ENCODE measurements at places on chromosomes 5 and 9. TPM values are rescaled to one million over a fixed set of nuclear protein-coding genes. Genes with fewer than 3 reads are reported as not detected.

DNA sequence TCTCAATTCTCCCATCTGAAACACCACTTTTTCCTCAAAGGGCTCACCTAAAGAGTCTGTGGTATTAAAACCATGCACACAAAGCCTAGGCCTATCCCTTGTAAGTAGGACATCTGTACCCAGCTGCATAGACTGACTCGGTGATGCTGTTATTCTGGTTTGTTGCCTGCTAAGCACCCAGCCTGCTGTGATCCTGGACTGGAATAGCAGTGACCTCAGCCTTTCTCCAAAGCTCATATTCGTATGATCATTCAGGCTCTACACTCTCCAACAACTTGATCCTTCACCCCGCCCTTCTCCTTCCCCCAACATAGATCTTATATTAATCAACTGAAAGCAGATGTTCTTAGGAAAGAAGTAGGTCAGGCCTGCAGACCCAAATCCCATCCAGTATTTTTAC lies 81.4 kb upstream of the WWC1 start:
- no peak overlapping the region for H3K4me3 ChIP-seq
- no peaks in the 10 kb centered on the region for H3K4me1 ChIP-seq
- peaks cover 6% of the 10 kb centered on the region for H3K27me3 ChIP-seq
- no peaks in the 10 kb centered on the region for H3K36me3 ChIP-seq
- DNase-seq: no peak

- no peak overlapping the region for H3K27ac ChIP-seq
- H3K4me1 ChIP-seq: peaks cover 18% of the 10 kb centered on the region
- peaks cover 15% of the 10 kb centered on the region for H3K36me3 ChIP-seq
Observed at GRCh38 chr5:173324115-173325001, 3.9 kb downstream of the STC2 start.

The TMEFF1 gene
- total RNA-seq: 69.1 TPM

DNA sequence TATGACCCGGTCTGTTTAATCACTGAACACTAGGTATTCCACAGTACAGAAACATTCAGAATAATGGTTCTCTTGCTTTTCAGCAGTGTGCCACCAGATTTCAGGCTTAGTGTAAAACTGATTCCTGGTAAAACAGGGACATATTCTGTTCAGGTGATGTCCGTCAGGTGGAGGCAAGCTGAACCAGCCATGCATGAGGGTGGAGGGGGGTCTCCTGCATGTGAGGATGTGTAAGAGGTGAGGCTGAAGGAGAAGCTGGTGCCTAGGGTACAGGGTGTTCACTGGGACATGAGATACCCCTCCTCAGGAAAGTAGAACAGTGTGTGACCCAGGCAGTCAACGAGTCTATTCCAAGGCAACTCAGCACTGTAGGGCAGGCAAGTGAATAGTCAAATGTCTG lies 563.9 kb downstream of the BNC2 start:
- peaks cover 9% of the 10 kb centered on the region for H3K27me3 ChIP-seq
- no peaks in the 10 kb centered on the region for H3K36me3 ChIP-seq
- H3K4me3 ChIP-seq: no peak overlapping the region
- no peak for DNase-seq
- no peak overlapping the region for H3K27ac ChIP-seq
- H3K4me1 ChIP-seq: peaks cover 35% of the 10 kb centered on the region

DNA sequence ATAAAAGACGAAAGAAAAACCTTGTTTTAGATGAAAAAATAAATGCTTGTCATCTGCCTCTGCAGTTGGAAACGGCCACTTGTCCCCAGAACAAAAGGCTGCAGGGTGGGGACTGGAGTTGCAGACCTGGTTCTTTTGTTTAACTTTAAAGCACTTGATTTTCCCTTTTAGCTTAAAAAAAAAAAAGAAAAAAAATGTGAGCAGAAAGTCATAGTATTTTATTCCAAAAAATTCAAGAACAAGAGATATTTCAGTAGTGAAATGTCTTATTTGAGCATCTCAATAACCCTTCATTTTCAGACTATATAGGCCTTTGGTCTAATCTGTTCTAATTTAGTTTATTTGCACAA lies 1.8 kb downstream of the MAP1B start:
- peaks cover 6% of the 10 kb centered on the region for H3K4me1 ChIP-seq
- H3K27me3 ChIP-seq: peaks cover 6% of the 10 kb centered on the region
- no peak for DNase-seq
- H3K36me3 ChIP-seq: no peaks in the 10 kb centered on the region
- peak overlapping the region; percentile 92 for H3K27ac ChIP-seq

DNA sequence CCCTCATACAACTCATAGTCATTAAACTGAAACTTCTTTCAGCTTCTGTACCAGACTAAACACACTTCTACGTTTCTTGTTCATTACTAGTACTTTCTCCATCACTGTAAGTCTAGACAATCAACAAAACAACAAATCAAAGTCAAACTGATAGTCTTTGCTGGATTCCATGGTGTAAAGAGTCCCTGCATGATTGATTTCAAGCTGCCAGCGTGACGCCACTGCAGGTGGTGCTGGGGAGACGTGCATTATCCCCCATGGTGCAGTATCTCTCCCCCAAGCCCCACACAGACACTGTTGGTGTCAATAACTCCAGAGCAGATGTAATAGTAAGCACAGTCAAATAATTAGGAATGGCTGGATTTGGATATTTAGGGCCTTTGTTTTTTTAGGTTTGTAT lies 10.7 kb upstream of the SLC2A8 start:
- peaks cover 5% of the 10 kb centered on the region for H3K4me1 ChIP-seq
- no peaks in the 10 kb centered on the region for H3K36me3 ChIP-seq
- H3K27me3 ChIP-seq: peaks cover 12% of the 10 kb centered on the region
- H3K27ac ChIP-seq: no peak overlapping the region

DNA sequence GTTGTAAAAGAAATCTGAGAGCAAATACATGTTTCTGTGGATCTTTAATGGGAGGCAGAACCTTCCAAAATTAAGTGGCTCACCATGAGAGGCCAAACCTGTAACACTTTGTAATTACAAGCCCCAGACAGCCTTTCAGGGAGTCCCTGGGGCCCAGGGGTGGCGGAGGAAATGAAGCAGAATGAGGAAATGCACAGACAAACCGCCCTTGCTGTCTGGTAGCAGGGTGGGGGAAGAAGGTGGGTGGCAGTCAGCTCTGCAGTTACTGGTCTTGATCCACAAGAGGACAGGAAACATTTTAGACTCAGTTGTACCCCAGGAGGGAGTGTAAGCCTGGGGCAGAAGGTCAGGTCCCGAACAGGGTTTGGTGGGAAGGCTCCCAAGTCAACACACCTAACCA lies 6.5 kb downstream of the ARL14EPL start:
- H3K36me3 ChIP-seq: no peaks in the 10 kb centered on the region
- peaks cover 3% of the 10 kb centered on the region for H3K27me3 ChIP-seq
- H3K4me3 ChIP-seq: no peak overlapping the region
- H3K27ac ChIP-seq: no peak overlapping the region

The TAS2R1 gene
- total RNA-seq: 0.22 TPM

GRCh38 chr5:97840643-97841042 lies 657.6 kb upstream of the RIOK2 start:
- H3K27ac ChIP-seq: no peak overlapping the region
- no peak for DNase-seq
- no peaks in the 10 kb centered on the region for H3K36me3 ChIP-seq

DNA sequence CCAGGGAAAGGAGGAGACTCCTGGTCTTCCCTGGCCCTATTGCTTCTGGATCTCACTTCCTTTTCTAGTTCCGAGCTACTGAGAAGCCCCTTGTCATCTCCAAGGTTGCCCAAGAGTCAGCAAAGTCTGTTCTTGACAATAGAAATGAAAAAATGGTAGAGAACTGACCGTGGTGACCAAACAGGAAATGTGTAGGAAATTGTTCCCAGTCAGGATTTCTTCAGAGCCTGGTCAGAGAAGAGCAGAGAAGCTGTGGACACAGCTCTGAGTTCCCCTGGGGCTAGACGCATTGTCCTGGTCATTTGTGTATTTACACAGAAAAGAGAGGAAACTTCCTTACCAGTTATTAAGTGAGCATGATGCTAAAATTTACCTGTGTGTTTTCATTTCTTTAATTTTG lies 35.6 kb downstream of the S1PR3 start:
- no peak overlapping the region for H3K27ac ChIP-seq
- DNase-seq: no peak
- no peak overlapping the region for H3K4me3 ChIP-seq
- H3K4me1 ChIP-seq: peaks cover 13% of the 10 kb centered on the region
- H3K27me3 ChIP-seq: no peaks in the 10 kb centered on the region

DNA sequence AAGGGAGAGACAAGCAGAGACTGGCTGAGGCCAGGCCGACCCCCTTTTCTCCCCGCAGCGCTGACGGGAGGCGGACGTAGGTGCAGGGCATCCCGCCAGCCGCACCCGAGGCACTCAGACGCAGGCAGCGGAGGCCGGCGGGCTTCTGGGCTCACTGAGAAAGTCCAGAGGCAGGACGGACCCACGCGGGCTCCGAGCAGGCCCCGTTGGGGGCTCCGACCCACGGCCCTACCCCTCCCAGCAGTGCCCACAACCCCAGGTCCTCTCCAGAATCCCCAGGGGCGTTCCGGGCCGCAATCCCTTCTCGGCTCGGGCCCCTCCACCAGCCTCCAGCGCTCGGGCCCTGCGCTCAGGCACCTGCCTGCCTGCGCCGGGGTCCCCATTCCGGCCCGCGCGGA lies 543 bp downstream of the MTMR12 start:
- peak overlapping the region; percentile 97 for H3K27ac ChIP-seq
- H3K27me3 ChIP-seq: no peaks in the 10 kb centered on the region
- H3K36me3 ChIP-seq: peaks cover 4% of the 10 kb centered on the region

The TAF11L10 gene
- total RNA-seq: not detected

- DNase-seq: no peak
- H3K4me3 ChIP-seq: no peak overlapping the region
- H3K27me3 ChIP-seq: peaks cover 12% of the 10 kb centered on the region
- H3K36me3 ChIP-seq: no peaks in the 10 kb centered on the region
- H3K4me1 ChIP-seq: peaks cover 5% of the 10 kb centered on the region
Observed at GRCh38 chr5:168691891-168692290, 112.7 kb upstream of the PANK3 start.

DNA sequence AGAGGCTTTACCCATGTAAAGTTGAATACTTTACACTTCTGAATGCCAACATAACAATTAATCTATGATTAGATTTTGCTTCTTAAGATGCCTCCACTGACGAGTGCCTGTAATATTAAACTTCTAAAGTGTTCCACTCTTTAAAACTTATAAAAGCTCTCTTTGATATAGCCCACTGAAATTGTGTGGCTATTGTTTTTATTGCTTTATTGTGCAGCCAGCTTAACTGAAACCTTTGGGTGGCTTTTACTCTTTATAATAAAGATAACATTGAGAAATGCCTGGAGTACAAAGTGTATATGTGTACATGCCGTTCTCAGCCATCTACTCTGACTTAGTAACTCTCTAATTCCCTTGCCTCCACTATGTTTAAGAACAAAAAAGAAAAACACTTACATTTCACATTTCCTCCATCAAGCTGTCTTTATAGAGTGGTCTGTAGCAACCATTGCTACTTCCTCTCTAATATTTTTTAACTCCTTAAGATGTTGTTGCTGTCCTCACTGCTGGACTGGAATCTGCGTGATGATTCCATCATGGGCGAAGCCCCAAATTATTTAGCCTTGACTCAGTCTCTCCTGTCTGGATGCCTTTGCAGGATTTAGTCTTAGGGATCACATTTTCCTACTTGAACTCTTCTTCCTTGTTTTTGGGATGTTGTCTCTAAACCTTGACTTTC lies 9.1 kb downstream of the PIK3R1 start:
- DNase-seq: no peak
- H3K36me3 ChIP-seq: peaks cover 23% of the 10 kb centered on the region
- H3K4me3 ChIP-seq: no peak overlapping the region
- no peaks in the 10 kb centered on the region for H3K27me3 ChIP-seq

- no peak for DNase-seq
- no peaks in the 10 kb centered on the region for H3K36me3 ChIP-seq
- no peaks in the 10 kb centered on the region for H3K27me3 ChIP-seq
- no peak overlapping the region for H3K27ac ChIP-seq
- H3K4me1 ChIP-seq: peaks cover 43% of the 10 kb centered on the region
Observed at GRCh38 chr9:78543353-78543752, 246.4 kb downstream of the PSAT1 start.

GRCh38 chr9:26262421-26263107 lies 584.3 kb upstream of the TUSC1 start:
- no peak overlapping the region for H3K27ac ChIP-seq
- H3K27me3 ChIP-seq: no peaks in the 10 kb centered on the region
- H3K4me3 ChIP-seq: no peak overlapping the region
- peaks cover 6% of the 10 kb centered on the region for H3K4me1 ChIP-seq
- H3K36me3 ChIP-seq: no peaks in the 10 kb centered on the region
- DNase-seq: no peak

DNA sequence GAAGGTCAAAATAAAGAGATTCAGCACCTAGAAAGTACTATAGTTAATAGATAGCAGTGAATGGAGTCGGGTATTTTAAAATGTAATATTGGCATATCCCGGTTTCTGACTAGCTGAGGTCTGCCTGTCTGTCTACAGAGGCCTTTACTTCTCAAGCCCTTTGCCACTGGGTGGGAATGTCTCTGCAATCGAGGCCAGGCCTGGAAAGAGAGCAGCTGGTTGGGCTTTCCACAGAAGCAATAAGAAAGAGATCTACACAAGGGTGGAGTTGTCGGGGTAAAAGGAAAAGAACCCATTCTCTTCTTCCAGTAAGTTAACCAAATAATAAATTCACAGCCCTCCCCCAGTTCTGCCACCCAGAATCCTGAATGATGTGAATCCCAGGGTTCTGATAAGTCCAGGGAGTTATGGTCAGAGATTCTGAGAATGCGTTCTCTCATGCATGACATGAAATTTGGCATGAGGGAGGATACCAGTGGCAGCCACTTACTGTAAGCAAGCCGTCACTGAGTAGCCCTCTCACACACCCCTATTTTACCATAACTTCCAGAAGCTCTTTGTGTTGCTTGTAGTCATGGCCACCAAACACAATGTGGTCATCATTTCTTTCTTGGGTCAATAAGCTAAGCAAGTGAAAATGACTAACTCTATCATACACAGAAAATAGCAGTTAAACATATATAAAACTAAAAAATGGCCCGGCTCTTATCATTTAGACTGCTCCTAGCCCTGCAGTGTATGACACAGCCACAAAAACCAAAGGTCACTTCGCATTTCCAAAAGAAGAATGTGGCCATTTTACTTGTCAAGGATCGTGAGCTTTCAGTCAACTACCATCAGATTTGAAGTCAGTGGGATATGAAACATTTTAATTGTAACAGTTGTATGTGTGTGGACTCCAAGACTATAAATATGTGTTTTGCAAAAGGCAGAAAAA lies 185.0 kb downstream of the GLIS3 start:
- H3K27ac ChIP-seq: no peak overlapping the region
- DNase-seq: no peak
- H3K4me1 ChIP-seq: peaks cover 37% of the 10 kb centered on the region

DNA sequence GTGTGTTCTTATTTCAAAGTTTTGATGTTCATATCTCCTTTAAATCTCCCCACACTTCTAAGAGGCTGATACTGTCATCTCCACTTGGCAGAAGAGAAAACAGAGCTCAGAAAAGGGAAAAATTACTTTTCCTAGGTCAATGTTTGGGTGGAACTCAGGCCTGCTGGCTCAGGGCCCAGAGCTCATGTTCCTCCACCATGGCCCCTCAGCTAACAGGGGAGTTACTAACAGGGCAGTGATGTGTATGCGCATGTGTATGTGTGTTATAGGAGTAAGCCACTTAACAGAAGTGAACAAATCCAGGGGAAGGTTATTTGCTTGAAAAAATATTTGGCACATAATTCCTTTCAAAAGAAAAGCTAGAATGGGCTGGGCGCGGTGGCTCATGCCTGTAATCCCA lies 2.5 kb downstream of the C1QTNF2 start:
- no peaks in the 10 kb centered on the region for H3K36me3 ChIP-seq
- DNase-seq: no peak
- H3K27ac ChIP-seq: no peak overlapping the region
- H3K4me1 ChIP-seq: no peaks in the 10 kb centered on the region
- H3K4me3 ChIP-seq: no peak overlapping the region
- peaks cover 55% of the 10 kb centered on the region for H3K27me3 ChIP-seq

Measured in progenitor cell of endocrine pancreas (in vitro differentiated cells).